Stimulated activated CD4-positive, alpha-beta T cell treated with anti-CD3 and anti-CD28 coated beads, Interleukin-15, amount 100 ng/mL, for 24 hours (primary cell): ENCODE measurements at places on chromosomes 11 and 22.

DNA sequence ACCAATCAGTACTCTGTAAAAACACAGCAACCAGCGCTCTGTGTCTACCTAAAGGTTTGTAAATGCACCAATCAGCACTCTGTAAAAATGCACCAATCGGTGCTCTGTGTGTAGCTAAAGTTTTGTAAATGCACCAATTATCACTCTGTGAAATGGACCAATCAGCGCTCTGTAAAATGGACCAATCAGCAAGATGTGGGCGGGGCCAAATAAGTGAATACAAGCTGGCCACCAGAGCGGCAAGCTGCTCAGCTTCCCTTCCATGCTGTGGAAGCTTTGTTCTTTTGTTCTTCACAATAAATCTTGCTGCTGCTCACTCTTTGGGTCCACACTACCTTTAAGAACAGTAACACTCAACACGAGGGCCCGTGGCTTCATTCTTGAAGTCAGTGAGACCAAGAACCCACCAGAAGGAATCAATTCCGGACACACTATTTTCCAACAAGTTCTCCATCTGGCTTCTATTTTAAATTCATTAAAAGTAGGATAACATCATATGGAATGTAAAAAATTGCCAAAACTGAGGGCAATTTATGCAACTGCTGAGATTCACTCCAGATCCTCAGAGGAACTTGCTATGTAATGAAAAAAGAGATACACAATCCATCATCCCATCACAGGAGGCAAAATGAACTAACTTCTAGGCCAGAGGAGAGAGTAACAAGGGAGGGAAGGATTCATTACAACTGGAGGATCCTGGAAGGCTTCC is 3.1 kb upstream of the PANX1 start:
- no peak for DNase-seq

DNA sequence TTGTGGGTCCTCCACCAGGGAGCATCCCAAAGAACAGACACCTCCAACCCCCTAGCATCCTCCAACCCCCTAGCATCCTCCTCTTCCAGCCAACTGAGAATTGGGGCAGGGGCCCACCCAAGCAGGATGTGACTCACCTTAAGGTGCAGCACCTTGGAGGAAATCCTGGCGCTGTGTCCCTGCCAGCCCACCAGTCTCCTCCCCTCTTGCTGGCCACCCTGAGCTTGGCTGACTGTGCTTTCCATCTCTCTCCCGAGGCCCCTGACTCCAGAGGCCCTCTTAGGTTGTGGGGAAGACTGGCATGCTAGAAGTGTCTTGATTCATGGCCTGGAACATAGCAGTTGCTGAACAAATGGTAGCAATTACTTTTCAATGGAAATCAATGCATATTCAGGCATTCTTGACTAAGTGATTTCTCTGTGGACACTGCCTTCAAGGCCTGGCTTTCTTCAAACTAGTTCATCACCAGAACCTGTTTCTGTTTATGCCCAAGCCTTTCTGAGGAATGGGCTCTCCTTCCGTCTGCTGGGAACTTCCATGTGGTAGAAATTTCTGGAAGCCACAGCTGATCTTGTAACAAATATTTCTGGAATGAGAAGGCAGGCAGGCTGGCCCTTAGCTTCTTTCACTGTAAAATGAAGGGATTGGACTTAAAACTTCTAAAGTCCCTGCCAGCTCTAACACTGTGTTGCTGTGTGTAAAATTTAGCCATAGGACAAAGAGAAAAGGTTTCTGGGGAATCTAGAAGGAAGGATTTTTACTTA is 60.5 kb downstream of the CEP164 start:
- DNase-seq: no peak

DNA sequence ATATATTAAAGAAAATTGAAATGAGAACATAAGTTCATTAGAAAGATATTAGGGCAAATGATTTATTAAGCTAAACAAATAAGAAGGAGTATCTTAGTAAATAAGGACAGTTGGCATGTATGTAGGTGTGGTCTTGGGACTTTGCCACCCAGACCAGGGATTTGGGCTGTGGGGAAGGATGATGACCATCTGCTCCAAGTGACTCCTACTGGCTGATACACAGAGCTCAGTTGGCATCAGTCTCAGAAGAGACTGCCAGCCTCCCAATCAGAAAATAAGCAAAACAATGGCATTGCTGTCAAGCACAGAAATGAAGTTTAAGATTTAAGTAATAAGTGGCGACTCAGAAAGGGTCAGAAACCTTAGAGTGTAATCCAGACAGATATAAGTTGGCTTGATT is 49.5 kb downstream of the PAX6 start:
- DNase-seq: no peak

DNA sequence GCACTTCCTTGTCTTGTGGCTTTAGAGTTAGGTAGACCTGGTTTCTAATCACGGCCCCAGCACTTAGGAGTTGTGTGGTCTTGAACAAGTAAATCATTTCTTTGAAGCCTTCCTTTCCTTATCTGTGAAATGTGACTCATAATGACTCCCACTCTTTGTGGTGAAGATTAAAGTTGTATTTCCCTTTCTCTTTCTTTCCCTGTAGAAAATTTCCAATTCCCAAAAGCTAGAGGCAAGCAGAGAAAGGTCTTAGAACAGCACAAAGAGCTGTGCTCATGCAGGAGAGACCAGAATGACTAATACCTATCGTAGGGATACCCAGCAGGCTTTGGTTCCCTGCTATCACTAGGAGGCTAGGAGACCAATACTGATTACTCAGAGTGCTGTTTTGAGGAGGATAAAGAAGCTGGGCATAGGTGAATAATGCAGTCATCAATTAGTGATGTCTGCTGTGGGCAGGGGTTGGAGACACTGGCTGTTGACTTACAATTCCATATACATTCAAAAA is 270.7 kb upstream of the SYN3 start:
- DNase-seq: no peak

DNA sequence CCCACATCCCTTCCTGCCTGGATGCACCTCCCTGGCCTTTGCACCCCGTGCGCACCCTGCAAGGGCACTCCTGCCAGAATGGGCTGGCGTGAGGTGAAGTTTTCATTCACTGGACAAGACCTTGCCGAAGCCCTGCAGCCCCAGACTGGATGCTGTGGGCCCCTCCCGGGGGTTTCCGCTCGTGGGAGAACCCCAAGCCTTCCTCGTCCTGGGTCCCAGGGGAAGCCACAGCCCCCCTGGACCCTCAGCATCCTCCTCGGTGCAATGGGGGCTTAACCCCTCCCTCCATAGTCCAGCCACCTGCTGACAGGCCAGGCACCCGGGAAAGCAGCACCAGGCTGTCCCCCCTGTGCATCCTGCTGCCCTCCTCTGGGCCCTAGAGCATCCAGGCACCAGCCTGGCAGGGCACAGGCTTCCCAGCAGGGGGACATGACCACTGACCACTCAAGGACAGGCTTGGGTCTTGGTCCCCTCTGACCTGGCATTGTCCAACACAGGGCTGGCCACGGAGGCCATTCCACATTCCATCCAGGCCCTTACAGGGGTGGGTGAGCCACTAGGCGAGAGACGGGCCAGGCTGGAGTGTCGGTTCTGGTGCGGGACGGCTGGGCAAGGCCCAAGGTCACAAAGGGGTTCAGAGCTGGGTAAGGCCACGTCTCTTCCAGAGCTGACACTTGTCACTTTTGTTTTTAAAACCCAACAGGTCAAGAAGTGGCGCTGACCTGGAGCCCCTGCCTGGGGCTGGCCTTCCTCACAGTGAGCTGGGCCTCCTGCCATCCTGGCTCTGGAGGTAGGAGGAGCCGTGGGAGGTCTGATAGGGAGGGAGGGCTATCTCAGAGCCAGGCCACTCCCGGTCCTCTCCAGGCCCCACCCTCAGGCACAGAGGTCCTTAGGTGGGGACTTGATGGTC is 41.5 kb upstream of the PPARA start:
- DNase-seq: no peak

GRCh38 chr22:49866646-49867045 is 13.0 kb downstream of the ZBED4 start:
- DNase-seq: no peak
